Coronary artery (tissue), 2 donors: ENCODE measurements at places on chromosomes 3 and 15.

GRCh38 chr3:111619833-111620232, 24.7 kb upstream of the ZBED2 start:
- DNase-seq, result no peak

DNA sequence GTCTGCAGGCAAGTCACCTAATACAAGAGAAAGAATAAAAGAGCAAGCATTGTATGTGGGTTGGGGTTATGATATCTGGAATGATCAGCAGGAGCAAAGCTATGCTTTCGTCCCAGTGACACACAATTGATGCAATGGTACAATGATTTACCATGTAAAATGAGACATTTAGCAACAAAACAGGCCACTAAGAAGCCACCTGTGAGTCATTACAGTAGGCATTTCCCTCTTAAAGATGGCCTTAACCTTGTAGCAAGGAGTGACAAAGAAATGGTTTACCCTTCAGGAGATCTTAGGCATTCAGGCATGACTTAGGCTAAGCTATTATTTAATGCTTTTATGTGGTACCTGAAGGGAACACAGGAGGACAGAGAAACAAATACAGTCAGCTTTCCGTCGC, 373.3 kb upstream of the RBMS3 start:
- no peak for DNase-seq

- DNase-seq, result no peak
These were observed 91.1 kb upstream of the MITF start for GRCh38 chr3:69648126-69648525.

GRCh38 chr3:42590989-42591756, 513 bp downstream of the SS18L2 start:
- DNase-seq, result no peak

DNA sequence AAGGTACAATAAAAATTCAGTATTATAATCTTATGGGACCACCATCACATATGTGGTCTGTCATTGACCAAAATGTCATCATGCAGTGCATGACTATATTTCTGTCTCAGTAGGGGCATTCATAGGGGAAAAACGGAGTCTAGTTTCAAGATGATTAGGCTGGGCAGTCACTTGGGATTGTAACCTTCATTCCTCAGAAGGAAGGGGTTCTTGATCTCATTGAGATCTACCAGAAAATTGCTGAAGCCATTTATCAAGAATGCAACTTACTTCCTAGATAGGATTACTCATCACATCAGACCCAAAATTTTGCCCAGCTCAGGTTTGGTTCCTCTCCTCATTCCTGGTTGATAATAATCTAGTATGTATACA, 37.3 kb downstream of the BTD start:
- DNase-seq, result no peak

- DNase-seq, result no peak
These were observed 15.4 kb downstream of the BCL2L10 start for GRCh38 chr15:52097180-52097579.

DNA sequence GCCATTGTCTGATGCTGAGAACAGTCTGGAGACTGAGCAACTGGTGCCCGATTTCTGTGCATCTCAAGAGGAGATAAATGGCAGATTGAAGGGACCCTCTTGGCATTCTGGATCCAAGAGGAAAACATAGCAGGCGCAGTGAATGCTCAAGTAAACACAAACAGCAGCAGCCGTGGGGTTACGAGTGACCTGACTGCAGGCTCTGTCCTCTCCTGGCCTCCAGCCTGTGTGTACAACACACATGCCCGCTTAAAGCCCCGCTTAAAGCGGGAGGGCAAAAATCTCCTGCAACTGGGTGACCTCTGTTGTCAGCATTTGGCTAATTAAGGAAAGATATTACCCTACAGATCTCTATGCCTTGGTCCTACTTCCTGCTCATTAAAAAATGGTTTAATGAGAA, 120.5 kb downstream of the GREM1 start:
- DNase-seq, result no peak

- no peak for DNase-seq
These were observed 16.1 kb downstream of the ATP10A start for GRCh38 chr15:25847051-25847450.

- no peak for DNase-seq
These were observed 111.2 kb upstream of the SLC25A36 start for GRCh38 chr3:140830391-140830790.

- no peak for DNase-seq
These were observed 212.7 kb downstream of the C3orf38 start for GRCh38 chr3:88362428-88362827.

DNA sequence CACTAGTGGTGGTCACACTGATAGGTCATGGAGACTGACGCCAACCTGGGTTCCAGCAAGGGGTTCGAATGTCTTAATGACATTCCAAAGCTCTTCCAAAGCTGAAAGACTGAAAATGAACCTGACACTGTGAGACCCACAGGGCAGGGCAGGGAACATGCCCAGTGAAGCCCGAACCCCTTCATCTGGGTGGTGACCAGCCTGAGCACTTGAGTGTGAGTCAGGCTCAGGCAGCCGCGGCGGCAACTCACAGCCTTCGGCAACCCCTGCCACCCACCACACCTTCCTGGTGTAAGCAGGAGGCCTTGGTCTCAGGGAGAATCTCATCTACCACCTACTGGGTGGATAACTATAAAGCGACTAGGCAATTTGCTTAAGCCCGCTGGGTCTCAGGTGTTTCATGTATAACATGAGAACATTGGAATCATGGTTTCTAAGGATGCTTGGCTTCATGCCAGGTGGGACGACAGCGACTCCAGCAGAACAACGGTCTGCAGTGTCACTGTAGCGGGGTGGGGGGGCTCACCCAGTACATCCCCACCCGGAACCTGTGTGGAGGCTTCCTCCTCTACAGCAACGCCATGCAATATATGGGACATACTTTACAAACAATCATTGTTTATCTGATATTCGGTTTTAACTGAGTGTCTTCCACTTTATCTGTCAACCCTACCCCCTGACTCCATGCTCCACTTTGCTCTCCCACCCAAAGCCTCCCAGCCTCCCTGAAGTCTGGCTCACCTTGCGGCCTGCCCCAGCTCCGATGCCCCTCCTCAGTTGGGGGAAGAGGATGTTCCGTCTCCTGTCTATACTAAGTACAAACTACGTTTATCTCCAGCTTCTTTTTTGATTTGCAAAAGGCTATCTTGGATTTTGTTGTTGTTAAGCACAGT, 125.0 kb upstream of the MEF2A start:
- peak; percentile 66 for DNase-seq

DNA sequence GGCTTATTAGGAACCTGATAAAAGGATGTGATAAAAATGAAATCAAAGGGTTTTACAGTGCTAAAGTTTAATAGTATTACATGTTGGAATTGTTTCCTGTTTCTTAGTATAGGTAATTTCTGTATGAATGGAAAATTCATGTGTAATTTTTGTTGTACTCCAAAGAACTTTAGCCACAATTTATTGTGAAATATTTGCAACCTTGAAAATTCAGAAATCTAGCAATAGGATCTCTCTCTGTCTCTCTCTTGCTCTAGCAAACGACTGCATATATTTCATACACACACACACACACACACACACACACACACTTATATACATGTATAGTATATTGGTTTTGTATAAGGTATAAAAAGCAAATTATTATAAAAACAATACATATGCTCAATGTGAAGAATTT, 59.6 kb downstream of the PIAS1 start:
- no peak for DNase-seq

GRCh38 chr15:55998478-55998877, 5.1 kb upstream of the NEDD4 start:
- no peak for DNase-seq

- DNase-seq, result no peak
These were observed 9.9 kb upstream of the SAMD7 start for GRCh38 chr3:169901453-169901852.

GRCh38 chr3:59771768-59772181, 722.0 kb upstream of the CFAP20DC start:
- no peak for DNase-seq

DNA sequence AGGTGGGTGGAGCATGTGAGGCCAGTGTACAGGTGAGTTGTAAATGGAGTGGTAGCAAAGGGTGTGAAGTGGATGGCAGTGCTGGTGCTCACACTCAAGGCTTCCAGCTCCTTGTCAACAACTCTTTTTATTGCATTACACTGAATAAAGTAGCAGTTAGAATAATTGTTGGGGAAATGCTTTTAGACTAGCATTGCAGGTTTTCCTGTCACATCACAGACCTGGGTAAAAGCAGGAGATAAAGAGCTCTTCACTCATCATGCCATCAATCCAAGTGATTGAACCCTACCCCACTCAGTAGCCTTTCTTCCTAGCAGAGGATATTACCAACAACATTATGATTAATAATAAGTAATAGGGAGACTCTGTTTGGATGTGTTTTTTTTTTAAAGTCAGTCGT, 81.6 kb downstream of the CDIN1 start:
- no peak for DNase-seq

- no peak for DNase-seq
These were observed 24.7 kb downstream of the ZIC4 start for GRCh38 chr3:147381596-147381995.

- DNase-seq, result no peak
These were observed 22.7 kb downstream of the CTDSPL2 start for GRCh38 chr15:44450172-44450571.

DNA sequence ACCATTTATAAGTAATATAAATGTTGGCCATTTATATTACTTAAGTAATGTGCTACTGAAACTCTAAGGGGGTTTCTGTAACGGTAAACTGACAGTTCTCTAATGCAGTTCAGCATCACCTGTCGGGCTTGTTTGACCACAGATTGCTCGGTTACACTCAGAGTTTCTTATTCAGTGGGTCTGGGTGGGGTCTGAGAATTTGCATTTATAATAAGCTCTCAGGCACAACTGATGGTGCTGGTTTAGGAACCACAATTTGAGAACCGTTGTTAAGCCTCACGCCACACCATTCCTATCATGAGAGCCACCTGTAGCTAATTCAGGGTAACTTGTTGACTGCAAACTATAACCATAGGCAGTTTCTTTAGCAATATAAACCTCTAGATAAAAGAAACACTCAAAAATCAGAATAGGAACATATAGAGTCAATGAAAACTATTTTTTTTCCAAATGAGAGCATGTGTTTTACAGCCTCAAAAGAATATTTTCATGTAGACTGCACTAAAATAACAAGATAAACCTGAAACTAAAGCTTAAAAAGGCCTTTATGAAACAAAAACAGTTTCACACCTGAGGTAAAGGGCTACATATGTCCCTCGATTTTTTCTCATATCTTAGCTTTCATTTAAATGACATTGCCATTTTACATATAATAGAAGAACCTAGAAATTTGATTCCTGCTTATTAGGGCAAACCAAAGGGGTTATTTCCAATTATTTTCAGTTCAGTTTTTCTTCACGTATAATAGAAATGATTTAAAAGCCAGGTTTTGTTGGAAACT, 604.8 kb downstream of the UNC13C start:
- DNase-seq, result no peak

- no peak for DNase-seq
These were observed 23.5 kb upstream of the ARPIN start for GRCh38 chr15:89936051-89936785.

- DNase-seq, result no peak
These were observed 628.3 kb downstream of the ROBO1 start for GRCh38 chr3:79139395-79140068.

DNA sequence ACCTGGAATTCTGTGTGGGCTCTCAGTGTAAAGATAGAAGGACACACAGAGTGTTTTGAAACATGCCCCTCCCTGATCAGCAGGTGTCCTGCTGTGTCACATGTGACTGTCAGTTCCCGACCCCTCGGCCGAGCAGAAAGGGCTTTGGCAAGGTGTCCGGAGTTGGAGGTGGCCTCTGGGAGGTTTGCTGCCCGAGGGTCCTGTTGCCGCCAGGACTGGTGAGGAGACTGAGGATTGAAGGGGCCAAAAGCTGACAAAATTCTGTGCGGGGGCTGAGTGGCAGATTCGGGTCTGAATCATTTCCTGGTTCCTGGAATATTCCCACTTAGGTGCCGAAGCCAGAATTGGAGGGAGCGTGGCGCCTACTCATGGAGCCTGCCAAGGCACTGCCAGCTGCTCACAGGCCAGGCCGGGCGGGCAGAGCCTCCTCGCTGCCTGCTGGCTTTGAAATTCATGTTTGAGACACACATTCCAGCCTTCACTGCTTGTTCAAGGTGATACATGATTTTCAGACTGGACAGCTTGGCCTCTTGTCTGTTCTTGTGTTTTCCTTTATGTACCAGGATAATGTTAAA, 83.8 kb downstream of the APBA2 start:
- DNase-seq, result no peak

GRCh38 chr3:66816090-66816761, 181.9 kb upstream of the KBTBD8 start:
- DNase-seq, result no peak

GRCh38 chr3:98325055-98325454, 28.6 kb upstream of the OR5K4 start:
- no peak for DNase-seq

DNA sequence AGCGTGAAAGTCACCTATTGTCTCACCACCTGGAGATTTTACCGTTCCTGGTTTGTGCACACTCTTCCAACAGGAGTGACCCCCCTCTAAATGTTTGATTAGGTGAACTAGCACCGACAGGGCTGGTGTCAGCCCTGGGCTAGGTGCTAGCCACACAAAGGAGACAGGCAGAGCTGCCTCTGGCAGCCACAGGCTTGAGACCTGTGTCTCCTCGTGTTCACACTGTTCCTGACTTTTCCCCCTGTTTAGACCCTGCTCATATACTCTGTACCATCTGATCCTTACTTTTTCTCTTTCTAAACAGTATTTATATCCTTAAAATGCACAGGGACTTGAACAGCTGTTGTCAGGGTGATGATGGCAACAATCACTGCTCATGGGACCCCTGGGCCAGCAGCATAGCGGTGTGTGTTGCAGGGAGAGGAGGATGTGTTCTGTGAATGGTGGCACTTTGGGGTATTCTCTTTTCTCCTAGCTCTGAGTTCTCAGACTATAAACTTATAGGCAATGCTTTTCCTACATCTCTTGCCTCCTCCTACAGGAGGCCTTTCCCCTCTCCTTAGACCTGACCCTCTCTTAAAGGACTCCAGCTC, 5.5 kb downstream of the CD80 start:
- no peak for DNase-seq

- no peak for DNase-seq
These were observed 51.6 kb downstream of the QTRT2 start for GRCh38 chr3:114108137-114108536.

- DNase-seq, result no peak
These were observed 5.8 kb upstream of the RPL29 start for GRCh38 chr3:52001443-52001974.

DNA sequence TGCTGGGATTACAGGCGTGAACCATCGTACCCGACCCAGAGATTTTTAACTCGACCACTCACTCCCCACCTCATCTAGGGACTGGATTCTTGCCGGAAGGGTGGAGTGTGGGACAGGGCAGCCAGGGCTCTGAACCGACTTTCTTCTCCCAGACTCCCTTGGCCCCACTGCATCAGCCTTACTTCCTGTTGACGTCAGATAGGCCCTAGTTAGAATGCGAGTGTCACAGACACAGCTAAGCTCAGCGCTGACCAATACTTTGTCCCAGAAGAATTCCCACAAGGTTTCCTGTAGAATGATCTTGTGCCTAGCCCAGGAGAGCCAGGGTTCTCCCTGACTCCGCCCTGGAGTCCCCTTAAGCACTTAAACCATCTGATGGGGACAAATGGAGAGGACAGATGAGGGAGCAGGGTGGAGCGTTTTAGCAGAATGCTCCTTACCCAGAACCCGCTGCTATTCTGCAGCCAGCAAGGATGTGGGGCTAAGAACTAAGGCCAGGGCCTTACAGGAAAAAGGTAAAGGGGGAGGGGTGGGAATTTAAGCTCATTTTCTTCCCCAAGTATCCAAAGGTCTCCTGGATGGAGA, 5.8 kb upstream of the TUSC2 start:
- DNase-seq, result peak; percentile 90

- DNase-seq, result peak; percentile 64
These were observed 186.9 kb upstream of the TLE3 start for GRCh38 chr15:70284438-70285214.
